ENCODE measurements at places on chromosomes 4 and X.

DNA sequence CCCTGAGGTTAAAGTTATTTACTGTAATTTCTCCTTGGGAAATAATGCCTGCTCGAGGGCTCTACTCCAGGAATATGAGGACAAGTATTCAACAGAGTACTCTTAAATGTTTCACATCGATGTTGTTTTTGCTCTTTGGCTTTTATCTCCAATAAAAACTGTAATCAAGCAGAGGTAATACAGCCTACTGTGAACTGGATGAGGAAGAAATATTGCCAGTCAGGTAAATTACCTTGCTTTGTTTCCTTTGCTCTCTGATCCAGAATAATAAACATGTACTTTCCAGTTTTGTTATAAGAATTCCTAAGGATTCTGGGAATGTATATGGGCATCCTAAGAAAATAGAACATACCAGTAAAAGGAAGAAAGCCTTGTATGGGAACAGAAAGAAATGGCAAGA, 60.4 kb downstream of the FNIP2 start:
- no peak for DNase-seq

DNA sequence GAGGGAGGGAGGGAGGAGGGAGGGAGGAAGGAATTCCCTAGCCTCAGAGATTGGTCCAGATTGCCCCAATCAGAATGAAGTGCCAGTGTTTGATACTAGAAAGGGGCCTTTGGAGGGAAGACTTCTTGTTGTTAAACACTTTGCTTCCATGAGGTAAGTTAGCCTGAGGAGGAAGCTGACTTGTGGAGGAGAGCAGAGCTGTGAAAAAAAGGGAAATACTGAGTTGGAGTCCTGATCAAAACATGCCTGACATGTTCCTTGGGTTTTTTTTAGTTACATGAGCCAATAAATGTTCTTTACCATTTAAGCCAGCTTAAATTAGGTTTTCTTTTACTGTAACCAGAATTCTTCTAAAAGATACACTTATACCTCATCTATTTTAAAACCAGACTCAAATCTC, 57.6 kb downstream of the GSX2 start:
- no peak for DNase-seq

GRCh38 chrX:26511589-26512363, 295.8 kb downstream of the MAGEB5 start:
- DNase-seq, result no peak

DNA sequence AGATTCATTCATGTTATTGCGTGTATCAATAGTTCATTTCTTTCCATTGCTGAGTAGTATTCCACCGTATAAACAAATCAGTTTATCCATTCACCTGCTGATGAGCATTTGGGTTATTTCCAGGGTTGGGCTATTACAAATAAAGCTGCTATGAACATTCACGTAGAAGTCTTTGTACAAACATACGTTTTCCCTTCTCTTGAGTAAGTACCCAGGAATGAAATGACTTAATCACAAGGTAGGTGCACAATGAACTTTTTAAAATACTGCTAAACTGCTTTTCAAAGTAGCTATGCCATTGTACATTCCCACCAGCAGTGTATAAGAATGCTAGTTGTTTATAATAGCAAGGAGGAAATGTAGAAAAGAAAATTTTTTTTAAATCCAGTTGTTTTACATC, 35.9 kb downstream of the SYTL4 start:
- no peak for DNase-seq

DNA sequence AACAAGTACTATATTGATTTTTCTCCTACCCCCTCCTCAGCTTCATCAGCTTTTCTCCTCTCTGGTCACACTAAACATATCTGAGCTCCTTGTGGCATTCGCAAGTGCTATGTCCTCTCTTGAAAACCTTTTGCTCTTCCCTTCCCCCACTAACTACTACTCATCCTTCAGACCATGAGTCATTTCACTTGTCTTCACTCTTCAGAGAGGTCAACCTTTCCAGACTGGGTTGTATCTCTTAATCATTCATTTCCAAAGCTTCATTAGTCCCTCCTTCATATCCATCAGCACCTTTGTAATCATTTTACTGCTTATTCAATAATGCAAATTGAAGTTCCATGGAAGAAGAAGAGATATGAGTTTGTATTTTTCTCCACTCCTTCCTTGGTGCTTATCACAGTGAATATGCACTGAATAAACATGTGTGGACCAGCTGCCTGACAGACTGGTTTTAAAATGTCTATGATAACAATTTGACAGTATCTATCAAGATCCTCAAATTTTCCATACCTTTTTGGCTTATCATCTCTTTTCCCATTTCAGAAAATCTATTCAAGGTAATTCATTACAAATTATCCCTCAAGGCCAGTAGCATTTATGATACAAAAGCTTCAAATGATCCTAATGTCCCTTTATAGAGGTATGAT, 28.4 kb downstream of the DDX60L start:
- no peak for DNase-seq

DNA sequence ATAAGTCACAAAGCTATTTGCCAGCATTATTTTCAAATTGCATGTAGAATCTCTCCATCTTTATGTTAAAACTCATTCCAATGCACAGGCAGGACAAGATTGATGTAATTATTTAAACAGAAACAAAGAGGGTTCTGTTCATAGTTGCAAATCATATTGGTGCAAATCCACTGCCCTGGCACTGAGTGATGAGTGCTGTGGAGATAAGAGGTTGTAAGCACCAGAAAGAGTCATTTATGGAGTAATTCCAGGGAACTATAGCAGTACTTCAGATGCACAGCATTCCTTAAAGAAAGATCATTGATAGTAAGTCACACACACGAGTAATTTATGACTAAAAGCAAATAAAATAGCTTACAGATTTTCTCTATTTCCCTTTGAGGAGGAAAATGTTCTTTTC, 337.7 kb upstream of the CTSO start:
- DNase-seq, result no peak

- no peak for DNase-seq
Measured at GRCh38 chr4:64495946-64496345, 86.7 kb upstream of the TECRL start.

GRCh38 chr4:88341227-88342192, 37.1 kb upstream of the HERC6 start:
- peak; percentile 70 for DNase-seq

DNA sequence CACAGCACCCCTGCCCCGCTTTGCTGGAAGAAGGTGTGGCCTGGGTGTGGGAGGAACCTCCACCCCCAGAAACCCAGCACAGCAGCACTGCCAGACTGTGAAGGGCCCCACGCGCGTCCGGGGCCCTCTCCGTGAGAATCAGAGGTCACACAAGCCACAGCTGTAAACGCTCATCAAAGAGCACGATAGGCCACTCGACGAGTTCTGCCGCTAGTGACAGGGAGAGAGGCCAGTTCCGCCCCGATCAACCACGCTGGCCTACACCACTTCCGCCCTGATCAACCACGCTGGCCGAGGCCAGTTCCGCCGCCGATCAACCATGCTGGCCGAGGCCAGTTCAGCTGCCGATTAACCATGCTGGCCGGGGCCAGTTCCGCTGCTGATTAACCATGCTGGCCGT, 25.9 kb upstream of the ADRA2C start:
- DNase-seq, result no peak

- DNase-seq, result no peak
Measured at GRCh38 chrX:9867226-9867625, 81.0 kb downstream of the SHROOM2 start.

DNA sequence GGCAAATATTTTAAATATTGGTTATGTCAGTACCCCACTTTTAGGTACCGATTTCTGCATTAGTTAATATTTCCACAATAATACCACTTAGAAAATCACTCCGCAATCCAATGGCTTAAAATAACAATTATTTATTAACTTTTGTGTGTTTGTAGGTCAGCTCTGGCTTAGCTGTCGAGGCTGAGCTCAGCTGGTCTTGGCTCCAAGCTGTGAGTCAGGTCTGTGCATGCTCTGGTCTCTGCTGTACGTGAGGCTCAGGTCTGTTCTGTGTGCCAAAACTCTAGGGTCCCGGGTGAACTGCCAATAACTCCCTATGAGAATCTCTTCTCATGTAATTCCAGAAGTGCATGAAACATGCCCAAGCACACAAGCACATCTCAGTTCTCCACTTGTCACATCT, 245.8 kb upstream of the GK2 start:
- no peak for DNase-seq

GRCh38 chr4:81883530-81884450, 412.1 kb upstream of the RASGEF1B start:
- no peak for DNase-seq

- no peak for DNase-seq
Measured at GRCh38 chr4:55851885-55852284, 1.6 kb upstream of the EXOC1 start.

DNA sequence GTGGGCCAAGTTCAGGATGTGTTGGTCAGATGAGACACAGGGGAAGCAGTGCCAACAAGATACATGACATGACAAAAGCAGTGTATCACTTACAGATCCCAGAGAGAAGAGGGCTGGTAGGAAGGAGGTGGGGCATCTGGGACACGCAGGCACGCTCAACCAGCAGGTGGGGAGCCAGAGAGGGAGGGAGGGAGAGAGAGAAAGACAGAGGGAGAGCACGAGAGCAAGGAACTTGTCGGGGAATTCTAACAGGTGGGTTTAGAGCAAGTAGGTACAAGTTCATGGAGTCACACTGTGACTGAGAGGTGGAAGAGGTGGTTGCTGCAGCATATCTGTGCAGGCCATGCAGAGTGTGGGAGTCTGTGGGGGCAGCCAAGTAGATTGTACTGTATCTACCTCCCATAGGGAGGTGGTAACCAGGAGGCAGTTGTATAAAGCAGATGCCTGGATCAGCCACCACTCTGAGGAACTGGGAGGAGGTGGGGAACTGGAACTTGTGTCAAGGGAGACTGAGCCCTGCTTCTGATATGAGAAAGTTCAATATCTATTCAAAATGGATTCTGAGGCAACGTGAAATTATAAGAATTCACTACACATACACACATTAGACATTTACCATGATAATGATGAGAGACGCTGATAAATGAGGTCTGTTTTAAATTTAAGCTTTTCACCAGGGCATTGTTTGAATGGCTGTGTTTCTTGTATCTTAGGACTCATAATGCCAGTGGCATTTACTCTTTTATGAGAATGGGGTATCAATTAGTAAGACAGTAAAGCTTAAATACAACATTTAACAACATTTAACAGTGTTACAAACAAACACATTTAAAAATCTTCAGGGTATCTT, 43.7 kb downstream of the BBS12 start:
- no peak for DNase-seq

- DNase-seq, result no peak
Measured at GRCh38 chr4:77158487-77158861, 1.5 kb downstream of the CCNG2 start.

GRCh38 chr4:67879486-67879885, 4.3 kb downstream of the TMPRSS11D start:
- no peak for DNase-seq

- no peak for DNase-seq
Measured at GRCh38 chr4:152536545-152537182, 772 bp upstream of the FBXW7 start.

GRCh38 chrX:24245202-24245601, 68.7 kb downstream of the SUPT20HL2 start:
- DNase-seq, result peak; percentile 71

GRCh38 chr4:1451106-1451751, 45.0 kb upstream of the NKX1-1 start:
- no peak for DNase-seq

DNA sequence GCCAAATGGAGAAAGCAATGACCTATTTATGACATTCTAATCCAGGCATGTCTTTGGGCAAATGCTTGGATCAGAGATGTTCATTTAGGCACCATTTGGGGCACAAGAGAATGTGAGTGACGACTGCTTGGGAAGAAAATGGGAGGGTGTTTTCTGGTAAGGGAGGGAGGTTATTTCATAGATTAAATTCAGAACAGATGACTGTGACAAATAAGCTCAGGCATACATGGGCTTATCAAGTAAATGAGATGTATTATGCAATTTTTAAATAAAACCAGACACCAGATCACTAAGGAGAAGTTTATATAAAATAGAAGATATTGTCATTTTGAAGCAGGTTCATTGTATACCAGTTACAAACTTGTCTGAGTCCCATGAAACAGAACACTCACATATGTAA, 71.4 kb upstream of the UGT8 start:
- no peak for DNase-seq

GRCh38 chr4:137283737-137284136, 248.6 kb downstream of the PCDH18 start:
- no peak for DNase-seq

DNA sequence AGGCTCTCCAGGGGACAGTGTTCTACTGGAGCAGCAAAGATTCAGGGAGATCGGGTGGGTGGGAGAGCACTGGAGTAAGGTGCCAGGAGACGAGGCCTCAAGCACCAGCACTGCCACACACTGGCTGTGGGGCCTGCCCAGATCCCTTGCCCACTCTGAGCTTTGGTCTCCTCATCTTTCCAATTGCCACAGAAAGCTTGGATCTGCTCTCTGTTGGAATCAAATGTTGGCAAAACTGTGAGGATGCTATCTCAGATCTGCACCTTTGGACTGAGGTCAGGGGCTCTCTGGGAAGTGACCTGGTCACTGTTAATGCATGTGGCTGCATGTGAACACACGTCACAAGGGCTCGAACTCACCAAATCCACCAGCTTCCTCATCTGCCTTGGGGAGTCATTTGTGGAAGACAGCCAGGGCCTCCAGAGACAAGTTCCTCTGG, 1.3 kb downstream of the RIPPLY1 start:
- no peak for DNase-seq

GRCh38 chrX:18099745-18100144, 120.9 kb downstream of the BEND2 start:
- DNase-seq, result no peak

GRCh38 chrX:154097003-154097588, 421 bp downstream of the MECP2 start:
- no peak for DNase-seq

DNA sequence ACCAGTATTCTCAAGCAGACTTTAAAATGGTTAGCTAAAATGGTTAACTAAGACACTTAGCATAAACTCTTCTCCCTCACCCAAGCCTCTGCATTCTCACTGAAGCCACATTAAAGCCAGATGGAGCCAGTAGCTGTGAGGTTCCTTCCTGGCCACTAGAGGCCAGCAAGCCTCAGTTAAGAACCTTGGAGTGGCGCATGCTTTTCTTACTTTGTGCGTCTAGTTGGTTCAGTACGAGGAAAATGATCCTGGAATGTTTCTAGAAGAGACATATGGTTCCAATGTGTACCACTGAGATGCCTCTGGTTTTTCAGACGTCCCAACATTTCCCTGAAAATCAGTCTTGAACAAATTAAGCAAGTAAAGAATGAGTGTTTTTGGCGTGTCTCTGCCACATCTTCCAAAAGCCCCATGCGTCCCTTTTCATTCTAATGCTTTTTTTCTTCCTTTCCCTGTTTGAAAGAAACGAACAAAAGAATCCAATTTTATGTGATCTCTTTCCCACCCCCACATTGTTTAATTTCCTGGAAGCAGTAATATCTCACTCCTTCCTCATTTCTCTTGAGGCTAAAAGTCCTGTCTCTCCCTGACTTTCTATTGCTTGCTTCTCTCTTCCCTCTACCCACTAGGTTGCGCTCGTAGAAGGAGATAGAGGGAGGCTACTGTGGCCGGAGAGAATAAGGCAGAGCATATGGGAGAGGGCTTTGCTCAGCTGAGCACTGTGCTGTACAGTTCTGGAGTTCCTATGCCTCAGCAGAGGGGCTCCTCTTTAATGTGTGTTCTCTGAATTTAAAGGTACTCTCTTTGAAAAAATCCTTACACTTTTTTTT, 82.9 kb upstream of the TAB3 start:
- peak; percentile 13 for DNase-seq

All from GM04503 (cell line).